Left lobe of liver (tissue), 2 donors: ENCODE measurements at places on chromosomes 1 and 21. TPM values are rescaled to one million over a fixed set of nuclear protein-coding genes. Genes with fewer than 3 reads are reported as not detected.

The CIART gene
- 5.3 TPM for total RNA-seq

The F3 gene
- total RNA-seq, result 2.0 TPM

DNA sequence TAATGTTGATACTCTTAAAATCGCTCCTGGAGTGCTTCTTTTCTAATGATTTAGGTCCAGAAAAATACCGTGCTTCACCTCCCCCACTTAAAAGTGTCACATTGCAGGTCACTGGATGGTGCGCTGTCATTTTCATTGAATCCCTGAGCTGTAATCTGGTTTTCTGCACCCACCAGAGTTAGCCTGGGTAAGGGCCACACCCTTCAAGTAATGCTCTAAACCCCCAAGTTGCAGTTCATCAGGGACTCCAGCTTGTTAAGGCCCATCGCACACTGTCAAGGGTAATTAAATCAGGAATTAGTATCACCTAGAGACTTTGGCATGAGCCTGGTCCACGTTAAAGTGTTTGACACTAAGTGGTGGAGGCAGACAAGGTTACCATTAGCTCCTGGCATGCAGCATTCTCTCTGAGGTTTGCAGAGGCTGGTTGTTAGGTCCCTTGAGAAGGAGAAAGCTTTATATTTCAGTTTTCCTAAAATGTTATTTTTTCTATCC lies 34.0 kb downstream of the ASTN1 start:
- DNase-seq, result no peak

- DNase-seq, result peak; percentile 97
Measured at GRCh38 chr1:232630047-232630893, at the start of gene SIPA1L2. TSS of gene SIPA1L2 (minus strand) at chr1:232630133. CDS start at chr1:232515339, 114,794 bp downstream.

The DHCR24 gene
- 828 TPM for total RNA-seq
